ENCODE measurements at places on chromosomes 1 and 21.

DNA sequence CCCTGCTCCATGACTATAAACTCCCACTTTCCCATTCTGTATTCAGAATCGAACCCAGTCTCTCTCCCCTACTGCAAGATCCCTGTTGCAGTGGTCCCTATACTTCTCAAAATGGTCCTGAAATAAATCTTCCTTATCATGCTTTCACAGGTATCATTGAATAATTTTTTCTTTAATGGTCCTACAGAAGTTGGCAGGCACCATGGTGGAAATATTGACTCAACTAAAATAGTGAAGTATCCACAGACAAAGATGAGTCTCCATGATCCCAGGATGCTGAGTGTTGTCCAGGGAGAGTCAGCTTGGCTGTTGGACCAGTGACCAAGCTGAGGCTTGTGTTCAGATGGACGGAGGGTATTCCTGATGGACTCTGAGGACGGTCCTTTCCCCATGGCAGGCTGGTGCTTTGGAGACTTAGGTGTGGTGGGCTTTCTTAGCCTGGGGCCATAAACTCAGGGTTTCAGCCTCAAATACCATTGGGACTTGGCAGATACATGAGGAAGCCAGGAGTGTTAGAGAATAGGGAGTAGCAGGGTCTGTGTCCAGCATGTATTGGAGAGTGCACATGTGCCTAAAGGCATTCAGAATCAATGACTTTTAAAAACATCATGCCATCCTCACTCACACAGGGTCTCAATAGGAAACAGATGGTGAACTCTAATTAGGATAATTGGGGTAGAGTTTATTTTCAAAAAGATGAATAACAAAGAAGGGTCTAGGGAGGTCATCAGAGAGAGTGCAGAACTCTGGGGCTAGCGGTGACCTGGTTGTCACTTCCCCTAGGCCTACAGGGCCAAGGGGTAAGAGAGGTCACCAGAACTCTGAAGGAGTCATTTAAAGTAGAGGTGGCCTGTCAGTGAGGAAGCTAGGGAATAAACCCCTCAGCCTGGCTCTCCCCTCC lies 19.8 kb downstream of the TINAGL1 start:
- no peak for DNase-seq

DNA sequence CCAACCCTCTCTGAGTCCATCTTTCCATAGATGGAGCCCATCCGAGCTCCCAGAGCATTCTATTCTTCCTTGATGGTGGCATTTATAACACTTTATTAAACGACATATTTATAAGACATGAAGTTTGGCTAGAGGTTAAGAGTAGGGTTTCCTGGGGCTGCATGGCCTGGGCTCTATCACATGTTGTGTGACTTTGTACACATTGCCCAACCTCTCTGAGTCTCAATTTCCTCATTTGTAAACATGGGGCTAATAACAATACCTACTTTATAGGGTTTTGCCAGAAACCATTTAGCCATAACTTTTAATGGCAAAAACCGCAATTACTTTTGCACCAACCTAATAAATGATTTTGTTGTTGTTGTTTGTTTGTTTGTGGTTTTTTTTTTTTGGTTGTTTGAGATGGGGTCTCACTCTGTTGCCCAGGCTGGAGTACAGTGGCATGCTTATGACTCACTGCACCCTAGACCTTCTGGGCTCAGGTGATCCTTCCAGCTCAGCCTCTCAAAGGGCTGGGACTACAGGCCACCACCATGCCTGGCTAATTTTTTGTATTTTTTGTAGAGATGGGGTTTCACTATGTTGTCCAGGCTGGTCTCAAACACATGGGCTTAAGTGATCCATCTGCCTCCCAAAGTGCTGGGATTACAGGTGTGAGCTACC lies 13.9 kb upstream of the ASAP3 start:
- no peak for DNase-seq

DNA sequence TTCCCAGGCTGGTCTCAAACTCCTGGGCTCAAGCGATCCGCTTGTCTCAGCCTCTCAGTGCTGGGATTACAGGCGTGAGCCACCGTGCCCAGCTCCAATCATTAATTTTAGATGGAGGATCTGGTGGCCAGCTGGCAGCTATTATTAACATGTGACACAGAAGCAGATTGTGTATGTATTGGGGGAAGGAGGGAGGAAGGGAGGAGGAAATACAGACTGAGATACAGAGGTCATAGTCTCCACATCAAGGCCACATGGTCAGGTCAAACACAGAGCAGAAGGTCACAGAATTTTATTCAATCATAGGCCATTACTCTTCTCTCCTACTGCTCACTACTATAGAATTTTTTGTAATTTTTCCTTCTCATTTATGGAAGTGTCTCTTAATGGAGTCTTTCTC lies 57.9 kb upstream of the ADORA3 start:
- no peak for DNase-seq

GRCh38 chr1:226662642-226663326 lies 76.3 kb downstream of the ITPKB start:
- no peak for DNase-seq

DNA sequence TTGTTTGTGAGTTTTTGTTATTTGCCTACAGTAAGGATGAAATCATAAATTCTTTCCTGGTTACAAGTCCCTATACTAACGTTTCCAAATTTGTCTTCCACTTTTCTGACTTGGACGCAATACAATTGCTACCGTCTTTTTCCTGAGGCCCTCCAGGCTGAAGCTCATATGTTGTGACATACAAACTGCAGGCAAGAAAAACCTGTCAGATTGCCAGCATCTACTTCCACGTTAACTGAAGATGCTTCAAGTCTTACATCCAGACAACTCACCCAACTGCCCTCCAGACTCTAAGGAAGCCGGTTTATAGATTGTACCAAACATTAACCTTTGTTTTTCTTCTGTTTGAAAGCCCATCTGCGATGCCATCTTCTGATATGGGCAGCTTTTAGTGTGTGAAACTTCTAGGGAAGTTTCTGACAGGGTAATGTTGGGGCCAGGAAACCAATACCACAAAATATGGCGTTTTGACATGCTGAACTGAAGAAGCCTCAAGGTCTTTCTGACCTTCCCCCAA lies 21.4 kb upstream of the RNF11 start:
- no peak for DNase-seq

All from SK-N-MC (cell line).